Activated effector memory CD4-positive, alpha-beta T cell treated with anti-CD3 and anti-CD28 coated beads, Interleukin-2, amount 50 U/mL, for 16 hours (primary cell): ENCODE measurements at places on chromosomes 7 and 10.
A peak's percentile ranks its signal among the peaks of the same experiment; 100 is the strongest.

- DNase-seq, result no peak
Measured at GRCh38 chr10:89640241-89640640, 4.8 kb downstream of the PANK1 start.

GRCh38 chr7:154928136-154929005, 74.6 kb downstream of the PAXIP1 start:
- DNase-seq, result peak; percentile 79

- DNase-seq, result no peak
Measured at GRCh38 chr7:72336632-72337389, 75.3 kb downstream of the CALN1 start.

DNA sequence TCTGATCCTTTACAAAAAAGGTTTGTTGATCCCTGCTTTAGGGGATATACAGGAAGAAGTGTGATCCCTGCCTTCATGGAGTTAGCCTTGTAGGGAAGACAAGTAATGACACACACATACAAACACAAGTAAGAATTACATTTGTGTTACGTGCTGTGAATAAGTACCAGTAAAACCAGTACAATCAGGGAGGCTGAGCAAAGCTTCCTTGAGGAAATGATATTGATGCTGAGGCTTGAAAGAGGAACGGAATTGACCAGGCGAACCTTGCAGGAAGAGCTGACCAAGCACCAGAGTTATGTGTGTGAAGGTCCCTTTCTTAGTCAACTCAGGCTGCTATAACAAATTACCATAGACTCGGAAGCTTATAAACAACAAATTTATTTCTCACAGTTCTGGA, 83.6 kb upstream of the CACUL1 start:
- no peak for DNase-seq

DNA sequence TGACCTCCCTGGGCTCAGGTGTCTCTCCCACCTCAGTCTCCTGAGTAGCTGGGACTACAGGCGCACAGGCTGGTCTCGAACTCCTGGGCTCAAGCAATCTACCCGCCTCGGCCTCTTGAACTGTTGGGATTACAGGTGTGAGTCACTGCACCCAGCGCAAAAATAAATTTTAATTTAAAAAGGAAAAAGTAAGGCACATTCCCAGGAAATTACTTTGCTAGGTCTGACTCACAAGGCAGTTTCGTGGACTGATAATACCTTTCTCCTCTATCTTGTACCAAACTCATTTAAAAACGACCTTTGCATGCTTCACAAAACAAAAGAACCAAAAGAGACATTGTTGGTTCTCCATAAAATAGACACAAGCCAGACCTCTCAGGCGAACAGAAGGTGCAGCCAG, 29.7 kb downstream of the PARP12 start:
- DNase-seq, result no peak

DNA sequence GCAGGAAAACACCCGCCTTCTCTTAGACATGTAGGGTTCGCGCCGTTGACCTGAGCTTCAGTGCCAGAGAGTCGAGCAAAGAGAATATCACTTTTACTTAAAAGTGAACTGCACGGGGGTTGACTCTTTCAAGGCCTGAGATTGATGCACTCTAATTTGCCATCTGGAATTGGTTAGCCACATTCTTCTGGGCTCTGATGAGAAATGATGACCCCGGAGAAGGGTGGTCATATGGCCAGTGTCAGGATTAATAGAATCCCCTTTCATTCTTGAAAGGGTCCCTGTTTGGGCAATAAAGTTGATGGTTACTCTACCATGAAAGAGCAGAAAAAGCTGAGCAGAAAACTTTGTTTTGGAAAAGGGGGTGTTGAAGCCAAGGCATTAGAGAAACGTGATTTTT, 31.2 kb downstream of the GRK5 start:
- DNase-seq, result no peak

DNA sequence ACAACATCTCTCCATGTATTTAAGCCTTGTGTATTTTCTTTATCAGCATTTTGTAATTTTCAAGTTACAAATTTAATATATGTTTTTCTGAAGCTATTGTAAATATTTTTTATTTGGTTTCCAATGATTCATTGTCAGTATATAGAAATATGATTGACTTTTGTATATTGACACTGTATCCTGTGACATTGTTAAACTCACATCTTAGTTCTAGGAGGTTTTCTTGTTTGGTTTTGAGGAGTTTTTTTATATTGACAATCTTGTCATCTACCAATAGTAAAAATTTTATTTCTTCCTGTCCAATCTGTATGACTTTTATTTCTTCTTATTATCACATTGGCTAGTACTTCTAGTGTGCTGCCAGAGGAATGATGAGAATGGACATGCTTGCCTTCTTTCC, 393.7 kb downstream of the GPAM start:
- DNase-seq, result no peak

DNA sequence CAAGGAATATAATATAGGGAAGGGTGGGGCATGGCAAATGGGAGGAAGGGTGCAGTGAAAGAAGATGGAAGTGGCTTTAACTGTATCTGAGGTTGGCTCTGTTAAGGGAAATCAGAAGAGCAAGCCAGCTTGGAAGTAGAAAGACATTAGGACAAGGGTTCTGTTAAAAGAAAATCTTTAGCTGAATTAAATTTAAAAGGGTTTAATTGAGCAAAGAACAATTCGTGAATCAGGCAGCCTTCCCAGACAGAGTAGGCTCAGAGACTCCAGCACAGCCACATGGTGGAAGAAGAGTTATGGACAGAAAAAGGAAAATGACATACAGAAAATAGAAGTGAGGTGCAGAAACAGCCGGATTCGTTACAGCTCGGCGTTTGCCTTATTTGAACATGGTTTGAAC, 42.0 kb downstream of the FAM13C start:
- no peak for DNase-seq

- no peak for DNase-seq
Measured at GRCh38 chr7:28348636-28349035, 63.7 kb upstream of the CREB5 start.

DNA sequence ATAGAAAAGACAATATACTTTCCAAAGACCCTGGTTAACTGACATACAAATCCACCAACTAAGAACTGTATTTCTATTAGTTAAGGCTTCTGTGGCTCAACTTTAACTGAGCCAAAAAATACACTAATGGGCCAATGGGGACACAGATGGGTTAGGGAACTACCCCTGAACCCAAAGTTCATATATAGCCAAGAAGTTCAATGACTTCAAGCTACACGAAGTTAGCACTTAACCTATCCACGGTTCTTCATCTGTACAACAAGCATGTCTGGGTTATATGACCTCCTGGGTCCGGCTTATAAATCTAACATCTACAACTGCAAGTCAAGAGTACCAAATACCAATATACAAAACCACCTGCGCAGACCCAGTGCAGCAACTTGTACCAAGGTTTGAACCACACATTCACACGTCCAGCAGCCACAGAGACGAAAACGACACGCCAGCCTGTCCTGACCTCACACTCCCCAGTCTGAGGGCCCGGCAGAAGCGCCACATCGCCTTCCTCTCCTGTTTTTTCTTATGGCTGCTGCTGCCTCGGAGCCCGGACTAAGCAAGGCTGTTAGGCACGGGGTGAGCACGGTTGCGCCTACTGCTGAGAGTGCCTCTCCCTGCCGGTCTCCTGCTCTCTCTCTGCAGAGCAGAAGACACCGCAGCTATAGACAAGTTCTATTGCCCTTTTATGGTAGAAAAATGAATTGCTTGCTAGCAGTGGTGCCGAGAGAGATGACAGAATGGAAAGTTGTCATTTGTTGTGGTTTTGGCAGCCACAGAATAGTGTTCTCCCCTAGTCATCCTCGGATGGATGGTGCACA, 86.3 kb downstream of the RNF216 start:
- DNase-seq, result peak; percentile 88

- DNase-seq, result no peak
Measured at GRCh38 chr7:98934267-98934666, 55.9 kb downstream of the TRRAP start.

- peak; percentile 83 for DNase-seq
Measured at GRCh38 chr10:71314028-71314693, 4.9 kb upstream of the SLC29A3 start.

DNA sequence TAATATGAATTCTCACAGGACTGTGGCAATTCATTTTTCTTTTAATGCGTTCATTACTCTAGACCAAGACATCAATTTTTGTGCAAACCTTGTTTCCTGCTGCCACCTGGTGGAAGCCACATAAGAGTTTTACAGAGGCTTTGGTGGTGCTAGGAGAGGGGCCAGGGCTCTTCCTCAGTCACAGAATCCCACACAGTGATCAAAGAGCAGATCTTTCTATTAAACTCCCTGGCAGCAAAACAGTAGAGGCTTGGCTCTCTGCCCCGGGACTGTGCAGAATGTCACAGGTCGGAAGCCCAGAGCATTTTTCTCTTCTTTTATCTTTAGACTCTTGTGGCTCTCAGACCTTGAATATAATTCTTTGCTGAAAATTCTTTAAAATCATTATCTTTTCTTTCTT, 506.4 kb upstream of the C7orf33 start:
- no peak for DNase-seq

DNA sequence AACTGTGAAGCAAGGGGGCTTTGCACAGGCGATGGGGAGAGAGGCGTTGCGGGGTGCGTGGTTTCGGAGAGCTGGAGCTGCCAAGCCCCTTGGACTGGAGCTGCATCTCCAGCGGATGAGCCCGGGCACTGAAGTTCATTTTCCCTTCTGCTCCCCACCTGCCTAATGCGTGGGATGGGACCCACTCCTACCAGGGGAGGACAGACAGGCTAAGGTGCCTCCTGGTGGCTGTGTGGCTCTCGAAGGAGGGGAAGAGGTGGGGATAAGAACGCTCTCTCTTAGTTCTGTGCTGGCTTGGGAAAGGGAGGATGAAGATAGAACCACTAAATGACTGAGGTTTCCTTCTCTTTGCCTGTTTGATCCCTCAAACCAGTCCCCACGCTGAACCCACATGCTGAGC, 177.6 kb upstream of the PITRM1 start:
- no peak for DNase-seq

GRCh38 chr10:129761197-129761972, 202.7 kb downstream of the EBF3 start:
- peak; percentile 54 for DNase-seq
